ENCODE measurements at places on chromosomes 7 and 10.

- DNase-seq: no peak
Measured at GRCh38 chr7:142712617-142712957, 36.7 kb upstream of the PRSS1 start.

DNA sequence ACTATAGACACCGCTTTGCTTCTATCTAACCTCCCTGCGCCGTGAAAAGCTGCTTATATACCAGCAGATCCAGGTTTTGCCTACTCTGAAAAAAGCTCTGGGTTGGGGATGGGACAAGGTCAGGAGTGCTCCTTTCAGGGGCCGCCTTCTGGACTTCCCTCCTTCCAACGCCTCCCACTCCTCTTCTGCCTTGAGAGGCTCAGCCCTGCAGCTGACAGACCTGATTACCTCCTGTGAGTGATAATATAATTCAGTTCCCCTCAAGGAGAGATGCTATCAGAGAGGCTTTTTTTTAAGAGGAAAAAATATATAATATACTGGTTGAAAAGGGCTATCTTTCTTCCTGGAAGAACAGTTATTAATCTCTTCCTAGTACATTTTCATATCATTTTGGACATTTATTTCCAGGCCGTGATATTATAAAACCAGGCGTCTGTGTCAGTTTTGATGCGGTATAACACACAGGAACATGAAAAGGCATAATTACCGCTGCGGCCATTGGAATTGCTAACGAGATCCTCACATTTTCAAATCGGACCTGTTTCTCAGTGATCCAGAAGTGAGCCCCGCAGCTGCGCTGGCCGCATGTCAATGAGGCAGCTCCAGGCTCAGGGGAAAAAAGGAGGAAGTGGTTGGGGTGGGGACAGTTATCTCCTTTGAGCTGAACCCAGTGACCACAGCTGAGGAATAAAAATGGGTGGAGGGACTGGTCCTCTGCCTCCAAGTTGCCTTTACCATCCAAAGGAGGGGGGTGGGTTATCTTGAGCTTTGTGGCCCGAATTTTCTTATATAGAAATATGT is 457.1 kb downstream of the TYW1 start:
- no peak for DNase-seq

DNA sequence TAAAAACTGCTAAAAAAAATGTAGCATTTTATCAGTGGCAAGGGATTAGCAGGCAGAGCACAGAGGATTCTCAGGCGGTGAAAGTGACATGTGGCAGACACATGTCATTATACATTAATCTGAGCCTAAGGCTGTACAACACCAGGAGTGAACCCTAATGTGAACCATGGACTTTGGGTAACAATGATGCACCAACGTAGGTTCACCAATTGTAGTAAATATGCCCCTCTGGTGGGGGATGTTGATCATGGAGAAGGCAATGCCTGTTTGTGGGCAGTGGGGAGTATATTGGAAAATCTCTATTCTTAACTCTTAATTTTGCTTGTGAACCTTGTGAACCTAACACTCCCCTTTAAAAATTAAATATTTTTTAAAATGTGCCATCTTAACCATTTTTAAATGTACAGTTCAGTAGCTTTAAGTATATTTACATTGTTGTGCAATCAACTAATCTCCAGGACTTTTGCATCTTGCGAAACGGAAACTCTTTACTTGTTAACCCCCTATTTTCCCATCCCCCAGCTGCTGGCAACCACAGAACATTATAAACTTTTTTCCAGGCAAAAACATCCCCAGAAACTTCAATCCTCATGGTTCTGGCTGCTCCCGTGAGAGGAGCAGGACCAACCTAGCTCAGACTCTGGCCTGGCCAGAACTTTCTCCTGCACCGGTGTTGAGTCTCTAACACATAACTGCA is 29.9 kb downstream of the LRRC20 start:
- no peak for DNase-seq

DNA sequence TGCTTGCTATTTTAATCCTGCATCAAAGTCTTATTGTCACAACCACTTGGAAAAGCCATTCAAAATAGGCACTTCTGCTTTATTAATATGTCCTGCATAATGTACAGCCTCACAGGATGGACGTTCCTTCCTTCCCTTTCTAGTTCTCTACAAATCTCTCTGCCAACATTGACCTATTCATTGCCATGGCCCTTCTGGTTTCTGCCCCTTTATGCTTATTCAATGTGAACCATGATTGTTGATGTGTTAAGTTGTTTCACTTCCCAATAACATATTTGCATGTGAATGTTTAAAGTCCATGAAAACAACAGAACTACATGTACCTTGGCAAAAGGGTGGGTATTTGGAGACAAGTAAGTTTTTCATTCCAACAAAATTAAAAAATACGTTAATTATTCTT is 45.7 kb downstream of the COL28A1 start:
- no peak for DNase-seq

DNA sequence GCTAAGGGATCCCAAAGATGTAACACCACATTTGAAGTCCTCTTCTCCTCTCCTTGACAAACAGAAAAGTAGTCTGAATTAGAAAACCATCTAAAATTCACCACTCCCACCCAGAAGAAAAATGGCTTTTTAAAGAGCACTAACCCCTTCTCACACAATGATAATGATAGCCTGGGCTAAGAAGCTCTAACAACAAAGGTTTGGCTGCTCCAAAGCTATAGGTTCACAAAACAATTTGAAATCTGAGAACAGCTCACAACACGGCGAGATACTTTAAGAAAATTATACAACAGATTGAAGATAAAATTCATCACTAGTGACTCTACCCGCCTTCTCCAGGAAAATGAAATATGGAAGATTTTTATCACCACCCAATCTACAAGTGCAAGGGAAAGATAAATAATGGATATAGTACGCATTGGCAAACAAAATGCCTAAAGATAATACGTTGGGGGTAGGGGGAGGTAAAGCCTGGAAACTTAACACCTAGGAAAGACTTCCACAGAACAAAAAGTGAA is 7.4 kb downstream of the ITGB1 start:
- DNase-seq: no peak

DNA sequence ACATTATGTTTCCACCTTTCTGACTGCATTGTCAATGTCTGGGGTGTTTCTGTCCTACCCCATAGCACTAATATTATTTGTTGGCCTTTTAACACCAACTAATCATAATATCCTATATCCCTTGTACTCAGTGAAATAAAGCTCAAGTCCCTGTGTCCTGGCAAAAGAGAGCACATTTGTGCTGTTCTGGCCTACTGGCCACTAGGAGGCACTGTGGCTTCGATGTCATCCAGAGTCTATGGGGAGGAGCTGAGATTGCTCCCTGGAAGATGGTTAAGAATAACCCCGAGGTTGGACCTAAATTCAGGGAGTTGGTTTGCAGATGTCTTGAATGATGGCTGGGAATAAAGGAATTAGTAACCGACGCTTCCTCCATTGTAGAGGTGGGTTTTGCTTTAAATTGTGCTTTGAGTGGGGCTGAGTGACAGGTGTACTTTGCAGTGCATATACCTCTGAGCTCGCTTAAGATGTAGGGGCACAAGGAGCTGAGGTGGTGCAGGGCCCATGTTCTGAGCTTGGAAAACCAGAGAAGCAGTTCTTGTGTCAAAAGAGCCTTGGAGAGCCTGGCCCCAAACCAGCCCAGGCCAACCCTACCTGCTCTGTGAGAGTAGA is 191.2 kb upstream of the PRSS1 start:
- no peak for DNase-seq

- no peak for DNase-seq
Measured at GRCh38 chr7:140242057-140243031, 65.6 kb upstream of the KDM7A start.

DNA sequence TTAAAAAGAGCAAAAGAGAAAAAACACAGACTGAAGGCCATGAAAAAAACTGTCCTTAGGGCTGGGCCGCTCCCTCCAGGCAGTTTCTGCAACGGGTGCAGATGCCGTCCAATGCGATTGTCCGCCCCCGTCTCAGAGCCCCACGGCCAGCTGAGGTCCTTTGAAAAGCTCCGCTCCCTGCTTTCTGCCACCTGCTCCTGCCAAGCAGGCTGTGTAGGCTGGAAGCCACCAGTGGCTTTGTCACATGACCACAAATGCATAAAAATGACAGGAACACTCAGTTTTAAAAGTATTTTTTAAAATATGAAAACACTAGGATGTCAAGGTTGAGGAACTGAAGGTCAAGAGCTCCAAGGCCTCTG is 71.7 kb downstream of the AMZ1 start:
- no peak for DNase-seq

DNA sequence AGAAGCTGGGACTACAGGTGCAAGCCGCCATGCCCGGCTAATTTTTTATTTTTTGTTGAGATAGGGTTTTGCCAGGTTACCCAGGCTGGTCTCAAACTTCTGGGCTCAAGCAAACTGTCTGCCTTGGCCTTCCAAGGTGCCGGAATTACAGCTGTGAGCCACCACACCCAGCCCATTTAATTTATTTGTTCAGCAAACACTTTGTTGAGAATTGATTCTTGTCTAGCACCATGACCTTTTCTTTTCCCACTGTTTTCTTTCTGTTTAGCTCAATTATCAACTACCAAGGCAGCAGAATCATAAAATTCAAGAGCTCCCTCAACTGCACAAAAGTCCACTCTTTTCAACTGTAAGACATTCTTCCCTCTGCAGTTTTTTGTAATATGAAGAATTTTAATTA is 47.8 kb upstream of the PARD3 start:
- no peak for DNase-seq

- DNase-seq: no peak
Measured at GRCh38 chr10:70905071-70906021, 17.0 kb upstream of the PCBD1 start.

GRCh38 chr10:72796042-72796441 is 97.5 kb upstream of the OIT3 start:
- DNase-seq: no peak

- no peak for DNase-seq
Measured at GRCh38 chr10:97475936-97476594, 22.2 kb downstream of the MMS19 start.

DNA sequence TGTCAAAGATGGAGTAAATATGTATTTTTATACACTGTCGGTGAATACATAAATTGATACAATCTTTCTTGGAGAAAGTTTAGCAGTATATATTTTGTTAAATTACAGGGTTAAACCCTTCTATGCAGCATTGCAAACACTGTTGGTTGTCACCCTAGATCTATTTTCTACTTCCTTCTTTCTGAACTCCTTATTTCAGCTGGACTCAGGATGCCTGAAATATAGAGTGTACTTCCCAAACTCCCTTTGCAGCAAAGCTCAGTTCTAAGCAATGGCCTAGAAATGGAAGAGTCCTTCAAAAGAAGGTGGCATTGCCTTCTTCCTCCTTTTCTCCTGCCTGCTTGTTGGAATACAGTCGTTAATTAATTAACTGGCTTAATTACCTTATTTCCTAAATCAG is 20.6 kb downstream of the CUBN start:
- no peak for DNase-seq

- no peak for DNase-seq
Measured at GRCh38 chr10:131000244-131000643, 311.3 kb downstream of the TCERG1L start.

GRCh38 chr10:127854769-127855590 is 37.8 kb downstream of the CLRN3 start:
- no peak for DNase-seq

DNA sequence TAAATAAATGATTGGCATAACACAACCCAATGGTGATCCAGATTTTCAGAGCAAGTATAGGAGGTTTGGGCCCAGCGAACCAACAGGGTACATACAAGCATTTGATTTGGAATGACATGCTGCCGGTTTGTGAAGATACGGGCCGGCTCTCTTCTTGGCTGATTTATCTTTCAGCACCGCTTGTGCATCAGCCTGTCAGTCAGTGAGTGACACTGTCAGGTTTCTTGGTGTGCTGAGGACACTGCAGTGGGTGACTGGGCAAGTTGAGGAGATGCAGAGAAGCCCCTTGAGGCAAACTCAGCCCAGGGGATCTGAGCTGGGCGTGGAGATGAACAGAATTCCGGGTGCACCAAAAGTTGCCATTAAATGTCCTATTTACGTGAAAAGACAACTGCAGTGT is 194.5 kb downstream of the SNX10 start:
- no peak for DNase-seq

DNA sequence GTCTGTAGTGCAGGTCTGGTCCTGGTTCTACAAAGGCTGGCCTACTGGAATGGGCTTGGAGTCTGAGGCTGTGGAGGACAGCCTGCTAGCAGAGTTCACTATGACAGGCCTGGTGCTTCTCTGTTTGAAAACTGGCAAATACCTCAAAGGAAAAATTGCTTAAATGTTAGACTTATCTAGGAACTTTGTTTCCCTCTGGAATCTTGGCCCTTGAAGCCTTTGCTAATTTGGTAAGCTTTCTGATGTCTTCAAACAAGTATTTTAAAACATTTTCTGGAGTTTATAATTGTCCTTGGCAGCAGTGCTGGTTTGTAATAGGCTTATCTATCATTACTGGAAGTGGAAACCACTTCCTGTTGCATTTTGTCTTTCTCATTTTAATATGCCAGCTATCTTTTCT is 139.7 kb downstream of the TMEM26 start:
- DNase-seq: no peak

DNA sequence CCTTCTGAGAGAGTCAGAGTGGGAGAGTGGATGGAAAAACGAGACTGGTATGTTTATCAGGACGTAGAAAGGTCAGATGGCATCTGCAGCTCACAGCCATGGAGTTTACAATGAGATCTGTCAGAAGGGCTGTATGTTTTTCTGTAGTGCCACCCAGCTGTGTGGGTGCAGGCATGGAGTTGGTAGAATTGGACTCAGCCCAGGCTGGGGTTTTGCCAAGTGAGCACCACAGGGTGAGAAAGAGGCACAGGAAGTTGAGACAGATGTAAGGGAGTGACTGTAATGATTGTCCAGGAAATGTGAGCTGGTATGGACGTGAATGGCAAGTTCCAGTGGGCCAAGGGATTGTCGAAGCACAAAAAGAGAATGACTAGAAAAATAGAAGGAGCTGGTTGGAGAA is 9.1 kb upstream of the ZYX start:
- DNase-seq: no peak

GRCh38 chr7:39248692-39249090 is 271.0 kb downstream of the POU6F2 start:
- no peak for DNase-seq

DNA sequence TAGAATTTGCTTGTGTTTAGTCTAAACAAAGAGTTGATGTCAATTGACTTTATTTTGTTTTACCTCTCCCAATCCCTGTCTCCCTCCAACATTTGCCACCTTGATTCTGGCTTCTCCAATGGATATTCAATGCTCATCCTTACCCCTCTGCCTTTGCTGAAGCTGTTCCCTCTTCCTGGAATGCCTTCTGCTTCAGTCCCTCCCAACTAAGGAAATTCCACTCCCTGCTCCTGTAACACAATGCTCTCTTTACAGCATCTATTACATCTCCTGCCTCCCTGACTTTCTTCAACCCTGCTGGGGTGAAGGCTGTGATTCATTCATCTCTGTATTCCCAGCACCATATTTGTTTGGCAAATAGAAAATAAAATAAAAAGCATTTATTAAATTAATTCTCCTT is 34.5 kb upstream of the TAC1 start:
- no peak for DNase-seq

- no peak for DNase-seq
Measured at GRCh38 chr7:12942609-12943008, 255.2 kb downstream of the ARL4A start.
